ENCODE measurements at places on chromosomes 5 and 9. TPM values are rescaled to one million over a fixed set of nuclear protein-coding genes. Genes with fewer than 3 reads are reported as not detected.

The SHROOM1 gene
- total RNA-seq = 3.2 TPM

- no peak overlapping the region for H3K4me3 ChIP-seq
- no peaks in the 10 kb centered on the region for H3K36me3 ChIP-seq
- no peak for DNase-seq
- no peak overlapping the region for H3K27ac ChIP-seq
- H3K4me1 ChIP-seq = no peaks in the 10 kb centered on the region
Measured at GRCh38 chr5:93150311-93151012, 430.6 kb downstream of the NR2F1-AS1 start.

The RAPGEF1 gene
- total RNA-seq = 105 TPM

The GPR21 gene
- total RNA-seq = not detected

- H3K4me3 ChIP-seq = no peak overlapping the region
- peaks cover 25% of the 10 kb centered on the region for H3K4me1 ChIP-seq
- no peak overlapping the region for H3K27ac ChIP-seq
Measured at GRCh38 chr9:92664394-92665152, 5.4 kb downstream of the IPPK start.

The IL33 gene
- total RNA-seq = 16.8 TPM

The IFNA17 gene
- total RNA-seq = not detected

DNA sequence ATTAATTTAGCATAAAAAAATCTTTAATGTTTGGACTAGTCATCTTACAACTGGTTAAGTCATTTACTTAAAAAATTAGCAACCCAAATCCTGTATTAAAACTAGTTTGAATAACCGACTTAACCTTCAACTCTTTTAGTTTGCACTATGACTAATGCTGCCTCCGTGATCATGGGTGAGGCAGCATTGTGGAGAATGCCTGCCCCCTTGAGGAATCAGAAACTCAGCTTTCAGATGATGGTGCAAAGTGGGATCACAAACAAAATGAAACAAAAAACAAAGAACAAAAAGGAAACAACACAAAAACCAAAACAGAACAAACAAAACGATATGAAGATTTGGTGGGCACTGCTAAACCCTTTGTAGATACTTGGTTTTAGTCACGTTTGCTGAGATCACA is 127.0 kb upstream of the PALM2AKAP2 start:
- H3K4me3 ChIP-seq = no peak overlapping the region
- no peaks in the 10 kb centered on the region for H3K4me1 ChIP-seq
- no peaks in the 10 kb centered on the region for H3K36me3 ChIP-seq

DNA sequence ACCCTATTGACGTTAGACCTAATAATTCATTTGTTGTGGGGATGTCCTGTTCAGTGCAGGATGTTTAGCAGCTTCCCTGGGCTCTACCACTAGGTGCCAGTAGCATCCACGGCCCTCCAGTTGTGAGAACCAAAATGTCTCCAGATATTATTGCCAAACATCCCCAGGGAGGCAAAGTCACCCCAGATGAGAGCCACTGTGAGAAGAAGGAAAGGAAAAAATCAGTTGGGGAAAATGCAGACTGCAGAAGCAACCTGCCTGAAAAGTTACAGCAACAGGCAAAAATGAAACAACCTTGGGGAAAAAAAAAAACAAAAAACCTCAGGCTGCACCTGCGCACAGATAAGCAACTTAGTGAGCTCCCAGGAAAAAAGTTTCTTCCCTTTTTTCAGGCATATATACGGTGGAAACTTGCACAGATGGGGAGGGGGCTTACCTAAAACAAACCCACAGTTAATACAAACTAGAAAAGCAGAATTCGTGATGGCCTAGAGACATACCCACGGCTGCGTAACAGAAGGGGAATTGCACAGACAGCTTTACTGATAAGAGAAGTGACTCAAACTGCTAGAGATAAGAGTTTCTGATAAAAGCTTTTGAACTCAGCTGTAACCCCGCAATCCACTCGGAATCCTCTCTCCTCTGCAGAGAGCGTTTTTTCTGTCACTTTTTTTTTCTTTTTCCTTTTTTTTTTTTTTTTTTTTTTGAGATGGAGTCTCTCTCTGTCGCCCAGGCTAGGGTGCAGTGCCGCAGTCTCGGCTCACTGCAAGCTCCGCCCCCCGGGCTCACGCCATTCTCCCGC is 29.8 kb upstream of the FBP1 start:
- no peaks in the 10 kb centered on the region for H3K27me3 ChIP-seq
- H3K4me1 ChIP-seq = peaks cover 5% of the 10 kb centered on the region
- DNase-seq = peak; percentile 55
- no peak overlapping the region for H3K27ac ChIP-seq

DNA sequence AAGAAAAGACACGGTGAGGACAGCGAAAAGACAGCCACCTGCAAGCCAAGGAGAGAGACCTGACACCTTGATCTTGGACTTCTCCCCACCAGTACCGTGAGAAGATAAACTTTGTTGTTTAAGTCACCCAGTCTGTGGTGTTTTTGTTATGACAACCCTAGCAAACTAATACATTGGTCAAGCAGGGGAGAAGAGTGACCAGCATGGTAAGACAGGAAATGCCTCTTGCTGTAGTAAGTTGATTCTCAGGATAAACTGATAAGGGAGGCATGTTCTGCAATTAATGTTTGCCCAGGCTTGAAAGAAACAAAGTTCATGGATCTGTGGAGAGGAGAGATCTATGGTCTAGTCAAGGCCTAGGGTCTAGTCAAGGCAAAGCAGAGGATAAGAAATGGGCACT is 801.2 kb downstream of the MAT2B start:
- H3K36me3 ChIP-seq = no peaks in the 10 kb centered on the region
- no peaks in the 10 kb centered on the region for H3K4me1 ChIP-seq
- no peak overlapping the region for H3K27ac ChIP-seq
- H3K27me3 ChIP-seq = no peaks in the 10 kb centered on the region

- H3K36me3 ChIP-seq = peaks cover 96% of the 10 kb centered on the region
- H3K4me1 ChIP-seq = peaks cover 16% of the 10 kb centered on the region
- no peaks in the 10 kb centered on the region for H3K27me3 ChIP-seq
- no peak for DNase-seq
- no peak overlapping the region for H3K27ac ChIP-seq
Measured at GRCh38 chr5:16450163-16450562, 15.4 kb downstream of the ZNF622 start.

- peaks cover 21% of the 10 kb centered on the region for H3K4me1 ChIP-seq
- no peaks in the 10 kb centered on the region for H3K27me3 ChIP-seq
- no peak for DNase-seq
- H3K36me3 ChIP-seq = no peaks in the 10 kb centered on the region
- no peak overlapping the region for H3K27ac ChIP-seq
Measured at GRCh38 chr9:124723352-124723751, 47.8 kb downstream of the NR6A1 start.

- DNase-seq = no peak
- H3K27me3 ChIP-seq = no peaks in the 10 kb centered on the region
- no peak overlapping the region for H3K27ac ChIP-seq
- peaks cover 29% of the 10 kb centered on the region for H3K4me1 ChIP-seq
Measured at GRCh38 chr9:79685577-79685976, 113.8 kb downstream of the TLE4 start.

The COL23A1 gene
- 27.6 TPM for total RNA-seq

The CTXN3 gene
- total RNA-seq = not detected

The ADRB2 gene
- total RNA-seq = 4.4 TPM

The CATSPER3 gene
- total RNA-seq = 0.37 TPM

The TLN1 gene
- total RNA-seq = 211 TPM

The ADAMTS12 gene
- 3.7 TPM for total RNA-seq

DNA sequence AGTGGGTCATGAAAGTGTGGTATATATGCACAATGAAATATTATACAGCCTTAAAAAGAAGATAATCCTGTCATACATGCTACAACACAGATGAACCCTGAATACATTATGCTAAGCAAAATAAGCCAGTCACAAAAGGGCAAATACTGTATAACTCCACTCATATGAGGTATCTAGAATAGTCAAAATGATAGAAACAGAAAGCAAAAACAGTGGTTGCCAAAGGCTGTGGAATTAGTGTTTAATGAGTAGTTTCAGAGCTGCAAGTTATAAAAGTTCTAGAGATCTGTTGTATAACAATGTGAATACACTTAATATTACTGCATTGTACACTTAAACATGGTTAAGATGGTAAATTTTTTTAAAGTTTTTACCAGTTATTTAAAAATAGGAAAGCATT is 135.0 kb downstream of the OXCT1 start:
- no peak for DNase-seq
- H3K27ac ChIP-seq = no peak overlapping the region
- no peaks in the 10 kb centered on the region for H3K4me1 ChIP-seq
- peaks cover 47% of the 10 kb centered on the region for H3K36me3 ChIP-seq
- no peaks in the 10 kb centered on the region for H3K27me3 ChIP-seq

- no peak for DNase-seq
- H3K27me3 ChIP-seq = no peaks in the 10 kb centered on the region
- no peak overlapping the region for H3K4me3 ChIP-seq
- no peaks in the 10 kb centered on the region for H3K4me1 ChIP-seq
- no peaks in the 10 kb centered on the region for H3K36me3 ChIP-seq
Measured at GRCh38 chr9:137499858-137500661, 40.9 kb upstream of the NSMF start.

GRCh38 chr5:77140350-77140749 is 53.3 kb upstream of the ZBED3 start:
- peaks cover 13% of the 10 kb centered on the region for H3K4me1 ChIP-seq
- no peaks in the 10 kb centered on the region for H3K27me3 ChIP-seq
- no peak overlapping the region for H3K27ac ChIP-seq
- no peak for DNase-seq

GRCh38 chr9:134601764-134602163 is 39.8 kb upstream of the COL5A1 start:
- H3K4me3 ChIP-seq = no peak overlapping the region
- H3K4me1 ChIP-seq = peaks cover 5% of the 10 kb centered on the region
- no peaks in the 10 kb centered on the region for H3K36me3 ChIP-seq
- peaks cover 12% of the 10 kb centered on the region for H3K27me3 ChIP-seq

- no peak overlapping the region for H3K4me3 ChIP-seq
- H3K27me3 ChIP-seq = no peaks in the 10 kb centered on the region
- H3K4me1 ChIP-seq = peaks cover 10% of the 10 kb centered on the region
- no peak overlapping the region for H3K27ac ChIP-seq
Measured at GRCh38 chr9:126818482-126818881, 13.6 kb downstream of the ZBTB43 start.

The CLINT1 gene
- total RNA-seq = 51.5 TPM

- no peaks in the 10 kb centered on the region for H3K36me3 ChIP-seq
- peaks cover 7% of the 10 kb centered on the region for H3K4me1 ChIP-seq
- no peak within 1 kb of the TSS for H3K27ac ChIP-seq
- peaks cover 40% of the 10 kb centered on the region for H3K27me3 ChIP-seq
- H3K4me3 ChIP-seq = peak within 1 kb of the TSS; percentile 27
- peak; percentile 23 for DNase-seq
Measured at GRCh38 chr5:168528521-168529373, at the start of gene FBLL1. Gene FBLL1 (plus strand): TSS chr5:168529305. CDS start chr5:168529505, 200 bp downstream.

The GAPT gene
- 0.26 TPM for total RNA-seq

GRCh38 chr5:154112255-154112654 is 73.5 kb downstream of the MFAP3 start:
- no peak overlapping the region for H3K27ac ChIP-seq
- no peaks in the 10 kb centered on the region for H3K36me3 ChIP-seq
- no peak for DNase-seq
- no peak overlapping the region for H3K4me3 ChIP-seq
- H3K4me1 ChIP-seq = no peaks in the 10 kb centered on the region

GRCh38 chr5:16936150-16936988 is at the start of gene MYO10:
Gene MYO10 (minus strand): TSS chr5:16936288. CDS start chr5:16935808, 480 bp downstream.
- H3K4me1 ChIP-seq = peaks cover 35% of the 10 kb centered on the region
- peak; percentile 85 for DNase-seq
- peaks cover 59% of the 10 kb centered on the region for H3K27me3 ChIP-seq
- peak within 1 kb of the TSS; percentile 77 for H3K27ac ChIP-seq
- H3K36me3 ChIP-seq = no peaks in the 10 kb centered on the region

DNA sequence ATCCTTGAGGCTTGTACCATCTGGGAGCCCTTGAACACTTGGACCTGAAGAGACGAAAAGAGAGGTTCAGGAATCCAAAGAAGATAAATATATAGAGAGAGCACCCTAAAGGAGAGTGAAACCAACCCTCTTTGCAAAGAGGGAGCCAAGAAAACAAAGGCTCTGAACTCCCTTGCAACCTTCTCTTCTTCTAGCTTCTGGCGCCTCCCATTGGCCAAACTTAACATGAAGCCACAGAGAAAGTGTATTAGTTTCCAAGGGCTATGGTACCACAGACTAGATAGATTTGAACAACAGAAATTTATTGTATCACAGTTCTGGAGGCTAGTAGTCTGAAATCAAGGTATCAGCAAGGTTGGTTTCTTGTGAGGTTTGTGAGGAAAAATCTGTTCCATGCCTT is 175.1 kb downstream of the HCN1 start:
- no peak overlapping the region for H3K4me3 ChIP-seq
- no peaks in the 10 kb centered on the region for H3K4me1 ChIP-seq
- H3K27ac ChIP-seq = no peak overlapping the region
- peak; percentile 34 for DNase-seq

- H3K4me3 ChIP-seq = no peak overlapping the region
- H3K36me3 ChIP-seq = no peaks in the 10 kb centered on the region
- DNase-seq = no peak
- peaks cover 7% of the 10 kb centered on the region for H3K4me1 ChIP-seq
Measured at GRCh38 chr9:123319541-123320339, 36.3 kb upstream of the CRB2 start.

DNA sequence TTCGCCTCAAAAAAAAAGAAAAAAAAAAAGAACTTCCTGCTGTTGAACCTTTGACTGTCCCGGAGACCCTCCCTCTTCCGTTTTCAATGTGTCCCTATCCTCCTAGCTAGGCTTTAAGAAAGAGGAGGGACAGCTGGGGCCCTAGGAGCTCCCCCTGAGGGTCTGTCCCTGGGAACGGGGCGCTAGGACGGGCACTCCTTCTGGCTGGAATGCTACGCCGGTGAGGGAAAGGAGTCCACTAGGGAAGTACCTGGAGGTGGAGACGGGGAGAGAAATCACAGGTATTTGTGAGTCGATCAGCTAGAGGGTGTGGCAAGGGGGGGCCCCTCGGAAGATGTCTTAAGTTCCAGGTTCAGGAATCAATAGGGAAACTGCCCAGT is 4.6 kb downstream of the SIT1 start:
- H3K4me1 ChIP-seq = peaks cover 15% of the 10 kb centered on the region
- peak overlapping the region; percentile 89 for H3K27ac ChIP-seq
- peak overlapping the region; percentile 75 for H3K4me3 ChIP-seq
- DNase-seq = no peak
- no peaks in the 10 kb centered on the region for H3K27me3 ChIP-seq
- H3K36me3 ChIP-seq = no peaks in the 10 kb centered on the region
